Stimulated activated CD4-positive, alpha-beta T cell treated with anti-CD3 and anti-CD28 coated beads, Interleukin-2, amount 100 ng/mL, for 48 hours (primary cell): ENCODE measurements at places on chromosomes 2 and 18.
A peak's percentile ranks its signal among the peaks of the same experiment; 100 is the strongest.

- DNase-seq = no peak
Observed at GRCh38 chr2:226115102-226115831, 684.4 kb downstream of the IRS1 start.

- DNase-seq = no peak
Observed at GRCh38 chr18:44643004-44643403, 37.7 kb upstream of the SETBP1 start.

DNA sequence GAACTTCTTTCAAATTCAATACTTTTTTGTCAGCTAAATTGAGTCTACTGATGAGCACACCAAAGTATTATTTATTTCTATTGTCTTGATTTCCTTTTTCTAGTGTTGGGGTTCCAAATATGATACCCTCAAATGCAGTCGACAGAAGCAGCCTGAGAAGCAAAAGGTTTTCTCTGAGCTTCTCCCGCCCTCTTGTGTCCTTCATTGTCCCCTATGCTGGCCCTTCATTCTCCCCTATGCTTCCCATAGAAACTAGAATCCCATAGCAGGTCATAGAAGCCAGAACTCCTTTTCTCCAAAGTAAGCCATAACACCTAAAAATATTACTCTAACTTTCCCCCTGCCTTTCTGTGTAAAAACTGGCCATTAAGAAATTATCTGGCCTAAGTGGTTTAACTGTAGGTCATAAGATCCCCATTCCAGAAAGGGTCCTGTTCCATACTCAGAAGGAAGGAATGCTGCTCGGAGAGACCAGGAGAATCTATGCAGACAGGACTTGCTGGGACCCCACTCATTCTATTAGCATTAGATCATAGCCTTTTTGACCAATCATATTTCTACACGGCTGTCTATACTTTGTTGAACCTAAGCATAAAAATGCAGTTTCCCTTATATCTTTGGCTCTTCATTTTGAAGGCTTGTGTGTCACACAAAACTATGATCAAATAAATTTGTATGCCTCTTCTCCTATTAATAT is 764.6 kb upstream of the PKDCC start:
- no peak for DNase-seq

- no peak for DNase-seq
Observed at GRCh38 chr2:18106841-18107240, 228.4 kb downstream of the KCNS3 start.

DNA sequence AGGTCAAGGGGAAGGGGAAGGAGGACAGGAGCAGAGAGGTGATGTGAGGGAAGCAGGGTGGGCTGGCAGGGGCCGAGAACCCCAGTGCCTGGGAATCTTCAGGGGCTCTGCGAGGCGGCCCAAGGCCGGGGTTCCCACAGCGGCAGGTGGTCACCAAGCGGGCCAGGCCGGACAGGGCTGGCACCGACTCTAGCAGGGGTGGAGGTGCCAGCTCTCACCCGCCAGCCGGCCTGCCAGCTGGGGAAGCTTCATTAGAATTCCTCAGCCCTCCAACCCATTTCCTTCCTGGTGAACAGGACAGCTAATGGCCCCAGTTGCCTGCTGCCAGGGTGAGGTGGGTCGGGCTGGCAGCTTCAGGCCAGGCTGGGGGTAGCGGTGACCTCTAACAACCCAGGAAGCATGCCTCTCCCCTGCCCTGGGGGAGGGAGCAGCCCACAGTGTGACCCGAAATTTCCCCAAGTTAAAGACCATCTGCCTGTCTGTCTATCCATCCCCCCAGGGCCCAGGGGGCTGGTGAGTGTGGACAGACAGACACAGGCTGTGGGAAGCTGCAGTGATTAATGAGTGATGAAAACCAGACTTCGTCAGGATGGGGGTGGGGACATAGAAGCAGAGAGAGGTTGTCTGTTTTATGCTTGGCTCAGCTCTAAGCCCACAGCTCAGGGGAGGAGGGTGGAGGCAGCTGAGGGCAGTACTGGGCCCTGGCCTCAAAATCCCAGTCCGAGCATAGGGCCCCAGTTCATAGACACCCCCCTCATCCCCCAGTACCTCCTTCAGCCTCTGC is 144.1 kb downstream of the ZFP36L2 start:
- DNase-seq = no peak

- DNase-seq = no peak
Observed at GRCh38 chr2:64595397-64596176, 58.1 kb downstream of the SERTAD2 start.

DNA sequence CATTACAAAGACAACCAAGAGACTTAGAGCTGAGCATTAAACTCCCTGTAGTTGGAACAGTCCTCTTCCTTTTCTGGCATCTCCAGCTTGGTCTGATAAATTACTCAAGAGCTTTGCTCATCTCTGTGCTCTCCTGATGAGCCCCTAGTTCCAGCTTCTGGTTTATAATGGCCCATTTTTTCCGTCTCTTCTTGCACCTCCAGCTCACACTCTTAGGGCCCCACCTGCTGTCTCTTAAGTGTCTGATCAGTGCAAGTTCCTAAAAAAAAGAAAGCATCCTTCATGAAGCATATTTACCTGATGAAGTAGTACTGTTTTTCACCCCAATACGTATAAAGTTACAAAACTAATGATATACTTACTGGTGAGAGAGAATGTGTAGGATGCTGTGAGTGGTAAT is 822.9 kb downstream of the RNF144A start:
- DNase-seq = no peak

- no peak for DNase-seq
Observed at GRCh38 chr2:85711578-85712060, 17.5 kb downstream of the GNLY start.

DNA sequence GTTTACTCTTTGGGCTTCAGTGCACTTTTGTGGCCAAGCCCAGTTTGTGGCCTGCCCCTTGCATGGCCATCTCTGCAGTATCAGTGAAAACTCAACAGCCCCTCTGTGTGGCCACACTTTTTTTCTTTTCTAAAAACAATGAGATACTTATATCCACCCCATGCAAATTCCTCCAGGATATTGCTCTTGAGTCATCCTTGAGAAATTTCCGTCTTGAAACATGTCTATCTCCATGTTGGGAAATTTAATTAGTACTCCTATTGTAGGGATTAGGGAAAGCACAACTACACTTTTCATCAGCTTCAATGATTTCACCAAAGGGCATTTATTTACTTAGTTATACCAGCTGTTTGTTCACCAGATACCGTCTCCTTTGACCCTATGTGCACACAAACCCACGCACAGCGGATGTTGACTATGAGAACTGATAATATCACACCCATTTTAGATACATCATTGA is 993.1 kb downstream of the TSN start:
- no peak for DNase-seq

DNA sequence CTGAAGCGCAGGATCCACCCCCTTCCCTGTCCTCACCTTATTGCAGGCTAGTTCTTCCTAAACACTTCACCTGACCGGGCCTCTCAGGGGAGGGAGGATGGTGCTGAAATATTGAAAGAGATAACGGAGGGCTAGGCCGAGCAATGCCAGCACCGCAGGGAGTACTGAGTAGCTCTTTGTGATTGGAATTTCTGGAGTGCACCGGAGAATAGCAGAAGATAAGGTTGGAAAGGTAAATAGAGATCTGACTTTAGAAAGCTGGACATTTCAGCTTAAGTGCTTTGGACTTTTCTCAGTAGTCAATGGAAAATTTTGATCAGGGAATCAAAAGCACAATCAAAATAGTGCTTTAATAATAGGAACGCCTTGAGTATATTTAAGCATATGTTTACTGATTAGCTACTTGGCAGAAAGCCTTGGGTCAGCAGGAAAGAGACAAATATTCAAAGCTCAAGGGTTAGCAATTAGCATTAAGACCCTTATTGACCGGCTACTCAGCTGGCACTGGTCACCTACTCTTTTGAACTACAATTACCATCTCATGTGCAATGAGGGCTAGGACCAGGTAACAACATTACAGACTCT is 142.9 kb upstream of the NDUFV2 start:
- no peak for DNase-seq

- DNase-seq = no peak
Observed at GRCh38 chr2:61165946-61166345, 4.0 kb downstream of the C2orf74 start.

DNA sequence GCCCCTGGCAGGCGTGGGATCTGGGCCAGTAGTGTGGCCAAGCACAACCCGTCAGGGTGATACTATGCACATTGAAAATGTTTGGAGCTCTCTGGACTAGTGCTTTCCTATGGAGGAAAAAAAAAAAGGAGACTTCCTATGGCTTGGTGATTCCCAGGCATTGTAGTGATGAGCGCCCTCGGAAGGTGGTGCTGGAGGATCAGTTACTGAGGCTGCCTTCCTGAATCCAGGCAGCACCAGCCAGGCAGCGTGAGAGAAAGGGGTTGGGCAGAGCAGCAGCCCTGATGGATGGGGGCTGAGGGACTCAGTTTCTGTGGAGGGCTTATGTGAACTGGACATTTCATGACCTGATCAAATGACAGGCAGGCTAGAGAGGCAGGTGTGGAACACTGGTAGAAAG is 70.9 kb downstream of the CHRNA1 start:
- no peak for DNase-seq

- no peak for DNase-seq
Observed at GRCh38 chr18:48162956-48163737, 232.7 kb upstream of the SMAD2 start.

DNA sequence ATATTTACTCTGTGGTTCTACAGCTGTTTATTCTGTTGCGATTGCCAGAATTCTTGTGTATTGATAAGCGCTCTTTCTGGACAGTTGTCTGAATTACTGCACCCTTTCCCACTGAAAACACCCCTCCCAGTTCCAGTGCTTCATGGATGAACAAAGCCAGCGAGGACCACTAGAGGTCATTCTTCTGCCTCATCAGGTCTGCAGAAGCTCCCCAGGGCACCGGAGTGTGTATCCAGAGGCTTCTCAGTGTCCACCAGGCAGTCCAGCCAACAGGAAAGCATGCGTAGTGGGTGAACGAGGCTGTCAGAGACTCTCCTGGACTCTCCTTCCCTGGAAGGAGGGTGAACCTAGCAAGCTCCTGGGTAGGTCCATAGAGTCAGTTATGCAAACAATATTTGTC is 40.6 kb upstream of the INHBB start:
- DNase-seq = no peak

GRCh38 chr2:226893216-226893615 is 57.4 kb downstream of the RHBDD1 start:
- DNase-seq = no peak

- DNase-seq = no peak
Observed at GRCh38 chr2:88038263-88039105, 17.1 kb downstream of the KRCC1 start.

DNA sequence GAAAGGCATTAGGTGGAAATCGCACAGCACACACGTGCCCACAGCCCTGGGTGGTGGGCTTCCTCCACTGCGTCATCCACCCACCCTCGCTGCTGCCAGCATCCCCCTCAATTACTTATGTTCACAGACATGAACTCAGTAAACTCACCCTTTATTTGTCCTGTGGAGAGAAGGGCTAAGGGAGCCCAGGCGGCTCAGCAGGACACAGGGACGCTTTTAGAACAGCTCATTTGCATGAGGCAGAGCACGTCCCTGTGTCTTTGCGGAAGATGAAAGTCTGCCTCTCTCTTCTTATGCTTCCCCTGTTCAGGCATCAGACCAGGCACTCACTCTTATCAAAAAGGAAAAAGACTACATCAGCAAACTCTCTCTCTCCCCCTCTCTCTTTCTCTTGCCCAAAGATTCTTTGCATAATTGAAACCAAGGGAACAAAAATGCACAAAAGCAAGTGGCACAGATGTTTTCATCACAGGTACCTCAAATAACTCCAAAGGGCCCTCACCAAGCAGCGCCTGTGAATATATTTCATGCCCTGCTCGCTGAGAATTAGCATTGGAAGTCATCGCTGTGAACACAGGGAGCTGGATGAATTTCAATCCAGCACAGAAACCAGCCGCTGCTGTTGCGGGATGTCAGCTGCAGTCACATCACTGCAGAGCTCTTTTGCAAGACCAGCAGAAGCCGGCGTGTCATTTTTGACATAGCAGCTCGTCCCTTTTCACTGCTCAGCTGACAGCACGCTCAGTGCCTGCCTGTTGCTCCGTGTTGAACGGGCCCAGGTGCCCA is 376.3 kb upstream of the MYT1L start:
- no peak for DNase-seq

GRCh38 chr2:156657809-156658208 is 221.6 kb downstream of the GPD2 start:
- no peak for DNase-seq

GRCh38 chr18:21853775-21854552 is 113.4 kb downstream of the MIB1 start:
- no peak for DNase-seq

- DNase-seq = no peak
Observed at GRCh38 chr18:49547701-49548100, 14.2 kb upstream of the LIPG start.

DNA sequence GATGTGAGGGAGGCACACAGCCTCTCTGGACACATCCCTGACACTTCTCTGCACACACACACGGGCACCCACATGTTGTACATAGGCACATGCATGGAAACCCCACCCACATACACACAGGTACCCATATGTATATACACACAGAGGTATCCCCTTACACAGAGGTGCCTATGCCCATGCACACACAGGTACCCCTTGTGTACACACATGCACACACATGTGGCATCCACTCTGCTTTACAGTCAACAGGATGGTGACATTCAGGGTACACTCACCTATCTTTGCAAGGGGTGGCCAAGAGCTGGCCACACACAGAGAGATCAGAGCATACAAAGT is 59.5 kb downstream of the FAM168B start:
- no peak for DNase-seq

DNA sequence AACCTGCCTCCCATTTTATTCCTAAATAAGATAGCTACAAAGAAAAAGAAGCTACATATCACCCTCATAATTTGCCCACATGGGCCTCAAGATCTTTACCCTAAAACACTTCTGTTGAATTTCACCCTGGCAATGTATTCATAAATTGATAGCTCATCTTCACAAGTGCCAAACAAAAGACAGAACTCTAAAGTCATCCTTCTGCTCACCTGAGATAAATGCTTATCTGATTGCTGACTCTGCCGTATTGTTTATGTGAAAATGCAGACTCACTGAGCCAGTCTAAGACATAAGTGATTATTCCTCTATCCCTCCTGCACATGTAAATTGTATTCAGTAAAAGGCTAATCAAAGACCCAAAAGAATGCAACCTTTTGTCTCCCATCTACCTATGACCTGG is 2.0 kb downstream of the RDH14 start:
- no peak for DNase-seq

- DNase-seq = peak; percentile 1
Observed at GRCh38 chr2:164061129-164061746, 325.4 kb upstream of the FIGN start.

GRCh38 chr2:30847841-30848240 is 40.6 kb upstream of the CAPN13 start:
- DNase-seq = no peak

- DNase-seq = no peak
Observed at GRCh38 chr2:101815739-101816391, 118.4 kb downstream of the MAP4K4 start.

DNA sequence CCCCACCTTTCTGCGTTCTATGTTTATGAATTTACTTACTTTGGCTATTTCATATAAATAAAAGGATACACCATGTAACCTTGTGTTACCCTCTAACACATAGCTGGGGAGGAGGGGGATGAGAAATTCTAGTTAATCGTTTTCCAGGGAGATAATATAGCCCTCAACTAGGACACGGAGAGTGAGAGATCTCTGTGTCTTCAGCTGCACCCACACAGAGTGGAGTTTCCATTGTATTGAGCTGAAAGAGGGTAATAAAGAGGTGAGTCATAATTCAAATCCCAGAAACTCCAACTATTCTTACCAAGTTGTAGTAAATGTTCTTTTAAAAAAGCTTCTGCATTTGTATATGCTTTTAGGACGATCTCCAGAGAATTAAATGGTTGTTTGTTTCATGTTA is 110.1 kb upstream of the SULT1C3 start:
- no peak for DNase-seq
